ENCODE measurements at places on chromosomes 13 and 19.

DNA sequence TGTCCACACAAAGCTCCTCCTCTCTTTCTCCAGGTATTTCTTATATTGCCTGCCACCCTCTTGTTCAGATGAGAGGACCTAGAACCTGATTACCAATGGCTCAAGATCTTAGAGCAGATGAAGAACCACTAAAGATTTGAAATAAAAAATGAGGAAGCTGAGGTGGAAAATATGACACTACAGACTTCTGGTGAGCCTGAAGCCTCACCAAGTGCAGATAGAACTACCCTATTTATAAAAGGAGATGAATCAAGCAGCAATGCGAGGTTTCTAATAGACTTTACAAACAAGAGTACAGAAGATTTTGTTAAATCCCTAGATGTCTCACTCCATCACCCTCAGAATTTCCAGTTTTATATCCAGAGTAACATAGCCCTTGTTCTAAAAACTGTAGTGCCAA, 345.8 kb downstream of the TBC1D4 start:
- no peak for DNase-seq

GRCh38 chr19:34319230-34319585, 45.8 kb upstream of the GPI start:
- DNase-seq = no peak

- DNase-seq = no peak
Measured at GRCh38 chr13:41127701-41128100, 4.9 kb downstream of the KBTBD6 start.

DNA sequence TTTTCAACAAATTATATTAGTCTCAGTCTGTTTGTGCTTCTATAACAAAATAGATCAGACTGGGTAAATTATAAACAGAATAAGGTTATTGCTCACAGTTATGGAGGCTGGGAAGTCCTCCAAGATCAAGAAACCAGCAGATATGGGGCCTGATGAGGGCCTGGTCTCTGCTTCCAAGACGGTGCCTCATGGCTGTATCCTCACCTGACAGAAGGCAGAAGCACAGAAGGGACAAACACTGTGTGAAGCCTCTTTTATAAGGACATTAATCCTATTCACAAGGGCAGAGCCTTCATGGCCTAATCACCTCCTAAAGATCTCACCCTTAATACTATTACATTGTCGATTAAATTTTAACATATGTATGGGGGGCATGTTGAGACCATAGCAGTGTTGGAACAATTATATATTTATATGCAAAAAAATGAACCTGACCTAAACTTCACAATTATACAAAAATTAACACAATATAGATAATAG, 12.7 kb downstream of the F10 start:
- DNase-seq = no peak

GRCh38 chr13:79112016-79112415, 294.0 kb downstream of the RBM26 start:
- no peak for DNase-seq

- DNase-seq = no peak
Measured at GRCh38 chr19:11798391-11799330, at the start of gene ZNF491. ZNF491 (plus strand) TSS chr19:11798523; CDS start chr19:11805954, 7,431 bp downstream.

DNA sequence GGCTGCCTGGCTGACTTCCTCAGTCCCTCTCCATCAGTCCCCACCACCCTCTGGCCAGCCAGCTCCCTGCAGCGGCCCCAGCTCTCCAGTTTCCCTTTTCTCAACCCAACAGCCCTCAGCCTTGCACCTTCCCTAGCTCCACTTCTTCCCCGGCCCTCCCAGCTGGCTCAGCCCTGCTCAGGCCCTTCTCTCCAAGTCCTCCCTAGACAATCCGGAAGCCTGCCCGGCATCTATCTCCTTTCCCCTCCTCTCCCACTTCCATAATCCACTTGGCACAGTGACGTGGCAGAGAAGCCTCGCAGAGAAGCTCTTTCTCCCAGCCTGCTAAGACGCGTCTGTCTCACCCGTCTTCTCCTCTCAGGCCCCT, 1.1 kb downstream of the UBXN6 start:
- DNase-seq = no peak

DNA sequence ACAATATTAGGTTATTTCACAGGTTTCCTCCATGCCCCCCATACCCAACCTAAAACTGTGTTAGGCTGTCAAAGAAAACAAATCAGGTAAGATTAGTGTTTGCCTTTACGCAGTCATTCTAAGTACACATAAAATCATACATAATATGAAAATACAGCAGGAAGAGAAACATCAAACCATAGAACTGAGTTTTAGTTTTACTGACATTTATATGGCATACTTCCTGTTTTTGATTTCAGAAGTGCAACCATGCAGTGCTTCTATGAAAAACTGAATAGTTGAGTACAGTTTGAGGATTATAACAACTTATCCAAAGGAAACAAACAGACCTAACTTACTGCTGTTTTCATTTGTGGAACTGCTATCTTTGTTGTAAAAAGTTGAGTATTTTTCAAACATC, 91.3 kb downstream of the KCNRG start:
- DNase-seq = no peak

DNA sequence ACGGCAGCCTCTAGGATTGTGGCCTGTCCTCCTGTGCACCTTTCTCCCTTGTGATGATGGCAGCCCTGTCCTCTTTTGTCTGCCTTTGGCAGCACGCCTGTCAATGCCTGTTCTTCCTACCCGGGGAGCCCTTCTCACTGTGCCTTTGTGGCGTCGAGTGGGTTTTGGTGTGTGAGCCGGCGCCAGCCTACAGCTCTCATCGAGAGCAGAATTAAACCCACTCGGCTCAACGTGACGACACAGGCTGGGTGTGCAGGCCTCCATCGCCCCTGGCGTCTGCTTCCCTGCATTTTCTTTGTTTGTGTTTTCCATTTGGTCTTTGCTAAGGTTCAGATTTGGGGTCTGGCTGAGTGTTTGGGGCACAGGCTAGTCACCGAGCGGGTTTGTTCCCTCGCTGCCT, 34.4 kb downstream of the AP1M1 start:
- no peak for DNase-seq

GRCh38 chr19:3771000-3771905, 775 bp downstream of the RAX2 start:
- no peak for DNase-seq

- DNase-seq = no peak
Measured at GRCh38 chr13:95641291-95642027, 3.0 kb downstream of the DZIP1 start.

- no peak for DNase-seq
Measured at GRCh38 chr13:100305398-100305797, 216.5 kb downstream of the PCCA start.

DNA sequence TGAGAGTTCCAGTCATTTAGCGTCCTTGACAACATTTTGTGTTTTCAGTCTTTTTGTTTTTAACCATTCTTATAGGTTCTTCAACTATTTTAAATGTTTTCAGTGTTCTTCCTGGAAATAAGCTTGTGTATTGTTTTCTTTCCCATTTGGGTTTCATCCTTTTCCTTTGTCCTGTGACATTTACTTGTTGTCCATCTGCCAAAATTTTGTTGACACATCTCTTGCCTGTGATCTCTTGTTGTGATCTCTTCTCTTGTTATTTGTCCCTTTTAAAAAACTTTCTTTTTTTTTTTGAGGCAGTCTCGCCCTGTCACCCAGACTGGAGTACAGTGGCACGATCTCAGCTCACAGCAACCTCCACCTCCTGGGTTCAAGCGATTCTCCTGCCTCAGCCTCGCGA, 96.5 kb downstream of the PDS5B start:
- no peak for DNase-seq

- DNase-seq = no peak
Measured at GRCh38 chr19:30076101-30076551, 134.1 kb downstream of the URI1 start.

DNA sequence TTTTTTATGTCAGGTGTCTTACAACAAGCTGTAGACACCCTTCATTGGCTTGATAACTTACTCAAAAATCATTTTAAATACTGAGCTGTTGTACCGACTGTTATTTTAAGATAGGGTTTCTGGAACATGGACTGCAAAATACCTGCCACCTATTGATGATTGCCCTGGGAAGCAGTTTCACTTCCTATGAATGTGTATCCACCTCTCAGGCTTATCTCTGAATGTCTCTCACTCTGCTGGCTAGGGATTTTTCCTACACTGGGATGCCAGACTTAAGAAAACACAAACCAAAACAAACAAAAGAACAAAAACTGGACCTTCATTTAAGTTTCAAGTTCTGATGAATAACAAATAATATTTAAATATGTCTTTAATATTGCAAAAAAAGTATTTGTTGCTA, 663.7 kb downstream of the EFNB2 start:
- no peak for DNase-seq

GRCh38 chr13:96511587-96511986, 421.7 kb downstream of the HS6ST3 start:
- no peak for DNase-seq

- no peak for DNase-seq
Measured at GRCh38 chr13:106145997-106146864, 389.2 kb downstream of the EFNB2 start.

DNA sequence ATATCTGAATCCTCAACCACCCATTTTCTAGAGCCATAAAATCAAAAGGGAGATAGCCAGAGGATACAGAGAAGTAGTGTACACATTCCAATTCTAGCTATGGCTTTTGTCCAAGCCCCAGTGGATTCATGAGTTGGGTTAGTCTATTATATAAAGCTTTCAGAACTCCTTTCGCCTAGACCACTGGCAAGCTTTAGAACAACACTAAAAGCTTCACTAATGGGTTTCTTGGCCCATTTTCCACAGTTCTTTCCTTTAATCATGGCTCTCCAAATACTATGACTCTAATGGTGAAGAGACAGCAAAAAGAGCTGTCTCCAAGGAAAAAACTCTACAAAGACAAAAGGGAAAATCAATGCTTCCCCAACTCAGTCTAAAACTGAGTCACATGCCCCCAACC, 48.2 kb upstream of the SLITRK5 start:
- no peak for DNase-seq

DNA sequence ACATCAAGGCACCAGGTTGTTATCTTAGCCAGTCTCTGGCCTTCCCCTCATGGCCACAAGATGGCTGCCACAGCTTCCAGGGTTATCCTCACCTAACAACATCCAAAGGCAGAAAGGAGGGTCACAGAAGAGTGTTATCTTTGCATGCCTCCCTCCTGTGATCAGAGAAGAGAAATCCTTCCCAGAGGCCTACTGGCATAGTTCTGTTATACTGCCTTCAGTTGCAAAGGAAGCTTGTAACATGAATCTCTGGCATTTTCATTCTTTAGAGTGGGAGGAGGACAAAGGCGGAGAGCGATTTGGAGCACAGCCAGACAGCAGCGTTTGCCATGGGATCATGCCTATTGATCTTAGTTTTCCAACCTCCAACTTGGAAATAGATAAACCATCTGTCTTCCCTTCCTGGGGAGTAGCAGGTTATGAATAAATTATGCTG, 135.7 kb downstream of the DNAJC15 start:
- no peak for DNase-seq

DNA sequence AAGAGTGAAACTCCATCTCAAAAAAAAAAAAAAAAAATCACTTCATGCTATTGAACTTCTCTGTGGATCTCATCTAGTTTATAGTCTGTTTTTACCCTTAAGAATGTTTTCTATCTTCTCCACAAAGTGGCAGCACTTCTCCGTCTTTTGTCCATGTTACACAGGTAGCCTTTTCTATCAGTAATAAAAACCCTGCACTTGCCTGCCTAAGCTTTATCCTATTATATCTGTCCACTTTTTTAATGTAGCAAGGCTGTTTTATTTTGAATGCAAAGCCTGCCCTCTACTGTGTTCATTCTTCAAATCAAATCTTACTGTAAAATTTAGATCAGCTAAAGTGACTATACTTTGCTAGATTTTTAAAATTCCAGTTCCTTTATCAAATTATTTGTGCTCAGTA, 124.0 kb downstream of the STOML3 start:
- DNase-seq = no peak

DNA sequence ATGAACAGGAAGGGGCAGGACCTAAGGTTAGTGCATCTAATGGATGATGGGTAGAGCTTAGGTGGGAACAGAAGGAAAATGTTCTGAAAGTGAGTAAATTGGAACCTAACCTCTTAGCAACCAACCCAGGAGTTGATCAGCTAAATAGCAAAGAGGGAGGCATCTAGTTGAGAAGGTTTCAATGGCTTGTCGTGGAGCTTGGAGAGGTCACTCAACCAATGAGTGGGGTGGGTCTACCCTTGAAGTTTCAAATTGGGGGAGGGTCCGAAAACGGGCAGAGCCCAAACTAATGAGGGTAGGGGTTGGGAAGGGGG, 5.7 kb upstream of the SHKBP1 start:
- no peak for DNase-seq

GRCh38 chr19:2282062-2282861, at the start of gene PEAK3:
PEAK3 (minus strand) TSS chr19:2282175; CDS start chr19:2280931, 1,244 bp downstream.
- DNase-seq = no peak

DNA sequence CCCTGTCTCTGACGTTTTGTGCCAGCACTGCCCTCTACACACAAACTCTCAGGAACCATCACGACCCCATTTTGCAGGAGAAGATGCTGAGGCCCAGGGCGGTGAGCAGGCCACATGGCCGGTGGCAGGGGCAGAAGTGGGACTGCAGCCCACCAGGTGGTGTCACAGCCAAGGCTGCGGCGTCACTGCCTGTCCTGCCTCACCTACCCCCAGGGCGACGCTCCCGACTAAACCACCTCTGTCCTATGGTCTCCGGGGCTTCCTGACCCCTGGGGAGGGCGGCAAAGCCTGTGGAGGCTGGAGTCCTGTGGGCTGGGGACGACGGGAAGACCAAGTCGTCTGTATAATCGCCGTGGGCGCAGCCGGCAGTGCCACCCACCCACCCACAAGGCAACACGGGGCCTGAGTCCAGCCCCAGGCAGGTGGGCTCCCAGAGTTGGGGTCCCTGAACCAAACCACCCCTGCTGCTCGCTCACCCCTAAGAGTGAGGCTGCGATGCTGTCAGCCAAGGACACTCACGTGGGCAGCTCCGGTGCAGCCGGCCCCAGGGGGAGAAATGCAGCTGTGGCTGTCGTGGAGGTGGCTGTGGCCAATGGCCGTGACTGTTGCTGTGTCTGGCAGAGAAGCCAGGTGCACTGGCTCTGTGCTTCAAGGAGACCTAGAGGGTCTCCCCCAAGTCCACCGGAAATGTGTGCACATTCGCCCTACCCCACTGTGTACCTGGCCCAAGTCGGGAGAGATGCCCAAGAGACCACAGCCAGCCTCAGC, 29.7 kb downstream of the RASA3 start:
- no peak for DNase-seq

- no peak for DNase-seq
Measured at GRCh38 chr19:12202250-12202649, 39.4 kb downstream of the ZNF136 start.

GRCh38 chr19:28184997-28185396, 1028.0 kb downstream of the UQCRFS1 start:
- no peak for DNase-seq

DNA sequence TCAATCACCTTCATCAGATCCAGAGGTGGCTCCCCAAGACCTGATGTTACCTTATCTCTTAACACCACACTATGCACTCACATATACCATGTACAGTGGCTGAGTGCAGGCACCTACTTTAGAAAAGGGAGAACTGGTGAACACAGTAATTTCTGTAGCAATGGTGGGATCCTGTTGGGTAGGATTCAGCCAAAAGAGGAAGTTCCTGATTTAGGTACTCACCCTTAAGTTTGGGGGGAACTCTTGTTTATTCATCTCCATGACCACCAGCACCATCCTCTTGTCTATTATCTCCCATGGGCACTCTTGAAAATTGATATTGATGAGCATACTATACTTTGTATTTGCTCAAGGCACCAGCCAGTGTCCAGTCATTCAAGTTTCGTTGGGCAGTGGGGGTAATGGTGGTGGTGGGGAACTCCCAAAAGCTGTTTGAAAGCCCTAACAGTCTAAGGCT, 324.4 kb downstream of the LMO7 start:
- DNase-seq = no peak
